Stimulated activated CD8-positive, alpha-beta memory T cell treated with anti-CD3 and anti-CD28 coated beads, Interleukin-15, amount 100 ng/mL, for 1 hour (primary cell): ENCODE measurements at places on chromosomes 1 and 21.

DNA sequence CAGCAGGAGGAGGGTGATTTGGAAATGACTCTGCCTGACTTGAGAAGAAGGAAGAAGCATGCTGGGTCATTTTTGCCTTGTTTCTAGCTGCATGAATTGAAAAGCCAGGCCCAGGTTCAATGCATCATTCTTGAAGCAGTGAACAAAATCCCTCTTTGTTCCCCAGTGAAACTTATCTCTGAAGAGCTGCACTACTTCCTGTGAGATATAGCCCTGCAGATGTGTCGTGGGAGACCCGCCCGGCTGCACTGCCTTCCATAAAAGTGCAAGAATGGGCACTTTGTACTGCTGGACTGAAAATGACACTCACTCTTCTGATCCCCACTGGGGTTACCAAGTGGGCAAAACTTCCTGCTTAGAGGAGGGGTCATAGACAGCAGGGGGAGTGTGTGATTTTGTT is 249.2 kb upstream of the NFIA start:
- DNase-seq = no peak

- no peak for DNase-seq
These were observed 13.5 kb upstream of the CR2 start for GRCh38 chr1:207440626-207441025.

DNA sequence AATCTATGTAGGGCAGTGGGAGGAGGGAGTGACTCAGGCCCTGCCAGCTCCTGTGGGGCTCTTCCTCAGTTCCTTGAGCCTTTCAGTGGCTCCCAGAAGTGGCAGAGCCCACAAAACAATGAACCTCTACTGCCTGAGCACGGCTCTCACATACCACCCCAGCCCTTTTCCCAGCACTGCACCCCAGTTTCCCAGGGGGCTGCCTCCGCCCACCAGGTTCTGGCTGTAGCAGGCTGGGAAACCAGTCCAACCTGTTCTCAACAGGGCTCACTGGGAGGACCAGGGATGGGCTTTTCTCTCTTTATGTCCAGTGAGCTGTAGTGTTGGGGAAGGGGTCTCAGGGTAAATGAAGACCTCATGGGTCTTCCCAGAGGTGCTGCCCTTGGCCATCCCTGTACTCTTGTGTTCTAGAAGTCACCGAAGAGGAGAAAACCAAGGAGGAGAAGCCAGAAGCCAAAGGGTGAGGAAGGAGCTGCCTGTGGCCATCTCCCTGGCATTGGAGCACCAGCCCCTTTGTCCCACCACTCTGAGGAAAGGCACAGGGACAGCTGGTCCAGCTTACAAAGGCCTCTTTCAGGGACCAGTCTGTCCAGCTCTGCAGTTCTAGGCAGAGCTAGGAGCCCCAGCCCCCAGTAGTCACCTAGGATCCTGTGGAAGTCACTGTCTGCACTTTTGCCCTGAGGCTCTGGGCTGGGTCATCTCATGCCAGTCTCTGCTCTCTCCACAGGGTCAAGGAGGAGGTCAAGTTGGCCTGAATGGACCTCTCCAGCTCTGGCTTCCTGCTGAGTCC is 3.5 kb downstream of the MARCKSL1 start:
- DNase-seq = no peak

GRCh38 chr1:86866665-86867064 is 47.3 kb downstream of the SELENOF start:
- DNase-seq = no peak

GRCh38 chr1:150068109-150068435 is 496 bp downstream of the VPS45 start:
- no peak for DNase-seq

DNA sequence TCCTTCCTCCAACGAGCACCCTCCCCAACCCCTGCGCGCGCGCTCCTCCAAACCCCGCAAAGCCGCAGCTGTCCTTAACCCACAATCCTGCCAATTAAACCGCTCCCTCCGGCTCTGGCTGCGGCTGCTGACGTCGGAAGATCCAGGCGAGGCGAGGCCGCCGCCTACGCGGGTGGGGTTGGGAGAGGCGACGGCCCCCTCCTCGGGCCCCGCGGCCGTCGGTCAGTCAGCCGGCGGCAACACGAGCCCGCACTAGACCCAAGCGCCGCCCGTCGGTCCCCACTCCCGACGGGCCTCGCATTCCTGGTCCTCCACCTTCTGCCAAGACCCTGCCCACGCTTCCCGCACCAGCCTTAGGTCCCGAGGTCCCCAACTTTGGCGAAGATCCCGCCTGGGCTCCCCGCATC is 75.4 kb downstream of the VWA5B1 start:
- no peak for DNase-seq

DNA sequence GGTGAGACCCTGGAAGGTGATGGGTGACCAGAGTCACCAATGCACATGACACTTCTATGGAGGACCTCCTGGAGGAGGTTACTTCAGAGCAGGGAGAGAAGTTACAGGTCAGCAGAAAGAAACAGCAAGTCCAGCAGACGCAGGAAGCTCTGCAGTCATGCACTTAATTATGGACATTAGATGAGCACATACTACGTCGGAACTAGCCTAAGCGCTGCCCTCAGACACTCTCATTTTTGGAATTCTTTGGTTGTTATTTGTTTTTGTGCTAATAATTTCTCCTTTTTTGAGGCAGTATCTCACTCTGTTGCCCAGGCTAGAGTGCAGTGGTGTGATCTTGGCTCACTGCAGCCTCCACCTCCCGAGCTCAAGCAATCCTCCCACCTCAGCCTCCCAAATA is 93.3 kb upstream of the IFFO2 start:
- DNase-seq = no peak

DNA sequence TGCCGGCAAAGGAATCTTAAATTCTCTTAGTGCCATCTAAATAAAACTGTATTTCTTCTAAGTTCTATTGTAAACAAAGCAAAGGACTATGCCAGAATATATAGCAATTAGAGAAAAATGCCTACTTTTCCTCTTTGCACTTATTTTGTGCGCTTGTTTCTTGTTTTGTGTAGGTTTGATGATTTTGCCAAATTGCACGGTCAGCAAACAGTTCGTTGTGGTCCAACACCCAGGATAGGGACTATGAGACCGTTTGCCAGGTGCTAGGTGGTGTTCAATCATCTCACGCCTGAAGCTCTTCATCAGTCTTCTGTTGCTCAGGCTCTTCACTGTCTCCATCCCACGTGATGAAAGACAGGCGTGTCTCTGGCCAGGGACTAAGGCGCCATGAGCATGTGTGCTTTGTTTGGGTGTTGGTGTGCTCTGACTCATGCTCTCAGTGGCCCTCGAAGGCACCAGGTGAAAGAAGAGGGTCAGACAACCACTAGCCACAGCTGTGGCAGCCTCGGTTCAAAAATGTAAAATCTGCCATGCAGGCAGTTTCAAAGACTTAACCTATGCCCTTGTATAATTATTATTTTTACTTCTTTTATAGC is 36.9 kb upstream of the KCNE1 start:
- no peak for DNase-seq

DNA sequence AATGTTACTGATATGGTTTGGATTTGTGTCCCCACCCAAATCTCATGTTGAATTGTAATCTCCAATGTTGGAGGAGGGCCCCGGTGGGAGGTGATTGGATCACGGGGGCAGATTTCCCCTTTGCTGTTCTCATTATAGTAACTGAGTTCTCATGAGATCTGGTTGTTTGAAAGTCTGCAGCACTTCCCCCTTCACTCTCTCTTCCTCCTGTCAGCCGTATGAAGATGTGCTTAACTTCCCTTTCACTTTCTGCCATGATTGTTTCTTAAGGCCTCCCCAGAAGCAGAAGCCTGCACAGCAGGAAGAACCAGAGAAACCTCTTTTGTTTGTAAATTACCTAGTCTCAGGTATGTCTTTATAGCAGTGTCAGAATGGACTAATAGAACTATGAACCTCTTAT is 28.4 kb downstream of the TRIM33 start:
- DNase-seq = no peak

DNA sequence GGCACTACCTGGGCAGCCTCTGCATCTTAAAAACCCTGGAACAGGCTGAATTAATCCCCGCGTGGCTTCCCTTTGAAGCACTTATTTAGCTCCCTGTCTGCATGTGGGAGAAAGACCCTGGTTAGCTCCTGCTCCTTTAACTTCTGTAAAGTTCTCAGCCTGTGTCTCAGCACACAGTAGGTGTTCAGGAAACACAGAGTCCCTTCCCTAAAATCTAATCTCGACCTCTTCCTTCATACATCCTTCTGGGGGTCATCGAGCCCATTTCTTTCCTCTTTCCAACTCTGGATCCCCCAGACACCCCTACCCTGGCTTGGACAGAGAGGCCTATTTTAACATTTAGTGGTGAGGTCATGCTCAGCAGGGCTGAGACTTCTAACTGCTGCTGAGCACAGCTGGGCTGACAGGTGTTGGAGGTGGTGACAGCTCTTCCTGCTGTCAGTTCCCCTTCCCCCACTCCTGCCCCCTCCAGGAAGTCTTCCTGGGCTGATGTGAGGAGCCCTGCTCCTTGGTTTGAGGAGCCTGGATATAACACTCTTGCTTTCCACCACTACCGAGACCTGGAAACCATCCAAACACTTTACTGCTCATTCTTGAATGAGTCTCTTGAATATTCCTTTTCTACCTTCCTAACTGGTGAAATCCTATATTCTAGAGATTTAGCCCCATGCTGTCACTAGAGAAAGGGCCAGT is 5.3 kb downstream of the E2F2 start:
- DNase-seq = no peak

DNA sequence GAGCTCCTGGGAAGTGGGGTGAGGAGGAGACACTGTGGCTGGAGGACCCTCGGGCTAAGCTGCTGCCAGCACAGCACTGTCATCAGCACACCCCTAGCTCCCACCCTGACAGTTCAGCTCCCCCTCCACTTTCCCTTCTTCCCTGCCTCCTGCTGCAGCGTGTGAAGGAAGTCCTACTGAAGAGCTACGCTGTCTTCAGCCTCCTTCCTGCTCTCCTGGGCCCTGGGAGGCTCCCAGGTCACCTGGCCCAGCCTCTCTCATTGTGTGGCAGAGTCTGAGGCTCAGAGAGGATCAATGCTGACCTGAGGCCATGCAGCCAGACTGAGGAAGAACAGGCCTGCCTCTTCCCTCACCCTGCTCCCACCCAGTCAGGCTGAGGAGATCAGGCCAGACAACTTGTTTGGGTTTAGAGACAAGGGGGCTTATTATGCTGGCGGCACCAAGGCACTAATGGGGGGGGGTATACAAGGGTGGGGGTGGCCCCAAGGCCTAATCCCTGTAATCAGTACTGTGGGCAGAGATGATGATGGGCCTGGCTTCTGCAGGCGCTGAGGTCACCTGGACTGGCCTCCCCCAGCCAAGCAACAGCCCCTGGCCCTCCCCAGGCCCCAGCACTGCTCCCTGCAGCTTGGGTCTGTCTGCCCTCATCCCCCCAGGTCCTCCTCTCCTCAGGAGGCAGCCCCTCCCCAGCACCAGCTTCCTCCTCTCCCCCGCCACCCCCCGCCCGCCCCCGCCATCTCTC is 9.1 kb downstream of the NES start:
- DNase-seq = no peak

DNA sequence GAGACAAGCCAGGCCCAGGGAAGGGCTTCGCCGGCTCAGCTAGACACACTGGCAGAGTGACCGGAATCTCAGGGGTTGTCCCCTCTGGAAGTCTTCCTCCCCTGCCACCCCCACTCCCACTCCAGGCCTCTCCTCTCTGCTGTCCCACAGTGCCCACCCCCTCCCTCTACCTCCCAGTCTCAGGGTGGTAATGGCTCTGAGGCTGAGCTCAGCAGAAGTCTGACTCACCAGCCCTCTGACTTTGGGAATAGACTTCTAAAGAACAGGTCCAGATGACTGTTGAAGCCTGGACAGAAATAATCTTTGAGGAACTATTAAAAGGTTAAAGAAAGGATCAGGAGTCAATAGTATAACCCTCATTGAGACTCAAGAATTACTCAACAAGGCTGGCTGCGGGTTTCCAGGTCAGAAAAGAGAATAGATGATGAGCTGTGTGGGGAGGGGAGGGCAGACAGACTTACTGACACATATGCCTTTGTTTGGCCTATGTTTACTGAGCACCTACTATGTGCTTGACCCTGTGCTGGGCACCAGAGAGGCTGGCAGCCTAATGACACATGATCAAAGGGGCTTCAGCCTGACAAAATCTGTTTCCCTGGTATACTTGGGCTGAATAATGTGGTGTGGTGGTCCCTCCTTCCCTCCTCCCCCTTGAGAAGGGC is 8.2 kb downstream of the HCRTR1 start:
- DNase-seq = no peak

GRCh38 chr1:234589064-234589800 is 20.7 kb downstream of the IRF2BP2 start:
- no peak for DNase-seq

DNA sequence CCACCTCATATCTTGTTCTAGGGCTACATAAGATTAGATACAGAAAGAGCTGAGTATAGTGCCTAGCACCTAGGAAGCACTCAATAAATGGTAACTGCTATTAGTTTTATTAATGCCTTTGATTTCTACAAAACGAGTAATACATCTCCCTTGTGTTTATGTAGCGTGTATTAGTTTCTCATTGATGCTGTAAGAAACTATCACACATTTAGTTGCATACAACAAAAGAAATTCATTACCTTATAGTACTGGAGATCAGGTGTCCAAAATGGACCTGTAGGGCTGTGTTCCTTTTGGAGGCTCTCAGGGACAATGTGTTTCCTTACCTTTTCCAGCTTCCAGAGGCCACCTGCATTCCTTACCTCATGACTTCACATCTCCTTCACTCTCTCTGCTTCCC is 961 bp upstream of the ERO1B start:
- no peak for DNase-seq

- DNase-seq = no peak
These were observed 80.9 kb upstream of the DPYD start for GRCh38 chr1:98001764-98002163.

DNA sequence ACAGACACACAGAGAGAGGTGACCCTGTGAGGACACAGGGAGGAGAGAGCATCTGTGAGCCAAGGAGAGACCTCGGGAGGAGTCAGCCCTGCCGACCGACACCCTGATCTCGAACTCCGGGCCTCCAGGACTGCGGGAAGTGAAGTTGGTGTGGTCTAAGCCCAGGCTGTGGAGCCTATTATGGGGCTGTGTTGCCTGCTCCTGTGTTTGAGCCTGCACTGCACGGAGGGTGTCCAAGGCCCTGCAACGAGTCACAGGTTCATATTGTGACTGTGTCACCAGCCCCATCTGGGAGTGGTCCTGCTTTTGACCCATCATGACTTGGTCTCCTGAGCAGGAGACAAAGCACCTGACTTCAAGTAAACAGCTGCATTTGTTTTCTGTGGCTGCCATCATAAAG is 186.0 kb upstream of the AJAP1 start:
- DNase-seq = no peak

- DNase-seq = no peak
These were observed 16.6 kb upstream of the TNN start for GRCh38 chr1:175050992-175051391.

- DNase-seq = no peak
These were observed 3.2 kb upstream of the QSOX1 start for GRCh38 chr1:180151508-180151907.
